OCI-M1 (cell line): ENCODE measurements at places on chromosomes 1 and 21.

- DNase-seq: no peak
Measured at GRCh38 chr1:222105861-222106260, 364.0 kb upstream of the DUSP10 start.

DNA sequence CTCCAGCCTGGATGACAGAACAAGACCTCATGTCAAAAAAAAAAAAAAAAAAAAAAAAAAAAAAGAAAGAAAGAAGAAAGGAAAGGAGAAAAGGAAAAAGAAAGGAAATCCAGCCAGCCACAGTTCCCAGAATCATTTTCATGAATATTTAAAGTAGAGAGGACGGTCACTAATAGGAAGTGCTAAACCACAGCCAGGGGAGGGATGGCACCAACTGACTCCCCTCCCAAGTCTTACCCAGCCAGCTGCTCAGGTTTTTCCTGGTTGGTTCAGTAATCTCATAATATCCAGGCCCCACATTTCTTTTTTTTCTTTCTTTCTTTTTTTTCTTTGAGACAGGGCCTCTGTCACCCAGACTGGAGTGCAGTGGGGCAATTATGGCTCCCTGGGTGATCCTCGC lies 63.9 kb upstream of the AK4 start:
- peak; percentile 17 for DNase-seq

GRCh38 chr1:203126151-203126865 lies 1.2 kb upstream of the ADORA1 start:
- DNase-seq: peak; percentile 50

- no peak for DNase-seq
Measured at GRCh38 chr21:27803571-27803970, 836.7 kb upstream of the ADAMTS5 start.

DNA sequence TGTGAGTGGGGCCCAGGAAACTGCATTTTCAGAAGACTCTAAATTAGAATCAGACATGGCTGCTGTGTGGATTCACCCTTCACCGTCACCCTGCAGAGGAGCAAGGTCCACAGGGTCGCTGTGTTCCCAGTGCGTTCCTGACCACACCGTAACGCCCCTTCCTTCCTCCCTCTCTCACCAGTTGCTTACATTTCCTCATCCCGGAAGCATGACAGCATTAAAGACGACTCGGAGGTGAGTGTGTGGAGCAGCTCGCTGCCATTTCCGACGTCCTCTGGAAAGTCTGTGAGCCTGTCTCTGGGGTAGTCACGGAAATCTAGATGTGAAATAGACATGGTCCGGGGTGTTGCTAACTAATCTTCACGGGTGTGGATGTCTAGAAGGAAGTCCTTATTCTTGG lies 45.9 kb downstream of the FAAP20 start:
- no peak for DNase-seq

DNA sequence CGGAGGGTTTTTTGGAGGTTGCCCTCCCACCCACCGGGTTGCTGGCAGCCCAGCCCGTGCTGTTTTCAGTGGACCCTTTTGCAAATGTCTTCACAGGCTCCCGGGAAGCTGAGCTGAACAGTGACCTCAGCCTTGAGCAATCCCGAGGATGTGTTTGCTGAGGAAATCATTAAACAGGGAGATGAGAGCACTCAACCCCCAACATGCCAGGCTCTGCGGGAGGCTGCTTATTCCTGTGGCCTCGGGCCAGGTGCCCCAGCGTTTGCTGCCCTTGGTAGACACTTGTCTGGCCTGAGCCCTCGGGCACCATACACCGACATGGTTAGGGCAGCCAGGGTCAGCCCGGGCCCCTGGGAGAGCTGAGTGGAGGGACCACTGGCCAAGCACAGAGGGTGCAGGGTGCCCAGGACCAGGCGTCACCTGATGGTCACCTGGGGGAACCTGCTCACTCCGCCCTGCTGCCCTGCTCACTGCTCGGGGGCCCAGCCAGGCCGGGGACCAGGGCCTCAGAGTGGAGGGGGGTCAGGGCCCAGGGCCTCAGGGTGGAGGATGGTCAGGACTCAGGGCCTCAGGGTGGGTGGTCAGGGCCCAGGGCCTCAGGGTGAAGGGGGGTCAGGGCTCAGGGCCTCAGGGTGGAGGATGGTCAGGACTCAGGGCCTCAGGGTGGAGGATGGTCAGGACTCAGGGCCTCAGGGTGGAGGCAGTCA lies 42.5 kb upstream of the POFUT2 start:
- no peak for DNase-seq

DNA sequence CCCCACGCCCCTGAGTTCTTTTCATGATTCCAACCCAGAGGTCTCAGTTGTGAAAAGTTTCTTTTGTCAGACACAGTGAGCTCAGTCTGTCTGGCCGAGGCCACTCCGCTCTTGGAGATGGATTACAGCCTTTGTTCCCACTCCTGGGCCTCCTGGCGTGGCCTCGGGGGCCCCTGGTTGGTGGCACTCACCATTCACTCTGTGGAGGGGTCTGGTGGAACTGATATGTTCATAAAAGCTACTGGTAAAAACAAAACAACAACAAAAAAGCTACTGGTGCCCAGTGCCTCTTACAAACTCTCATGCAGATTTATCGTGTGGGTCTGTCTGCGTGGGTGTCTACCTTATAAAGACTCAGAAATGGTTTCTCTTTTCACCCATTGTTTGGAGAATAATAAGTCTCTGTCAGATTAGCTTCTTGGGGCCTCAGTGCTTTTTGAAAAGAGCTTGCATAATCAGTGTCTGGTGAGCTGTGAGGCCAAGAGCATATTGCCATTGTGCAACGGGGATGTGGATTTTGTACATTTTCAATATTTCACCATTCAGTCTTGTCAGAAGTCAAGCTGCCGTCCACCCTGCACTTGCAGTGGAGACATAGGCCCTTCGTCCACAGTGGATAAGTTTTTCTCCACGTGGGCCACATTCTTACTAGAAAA lies 86.7 kb downstream of the GALNT2 start:
- peak; percentile 81 for DNase-seq

GRCh38 chr1:114114185-114115094 lies 39.2 kb downstream of the SYT6 start:
- DNase-seq: peak; percentile 21

DNA sequence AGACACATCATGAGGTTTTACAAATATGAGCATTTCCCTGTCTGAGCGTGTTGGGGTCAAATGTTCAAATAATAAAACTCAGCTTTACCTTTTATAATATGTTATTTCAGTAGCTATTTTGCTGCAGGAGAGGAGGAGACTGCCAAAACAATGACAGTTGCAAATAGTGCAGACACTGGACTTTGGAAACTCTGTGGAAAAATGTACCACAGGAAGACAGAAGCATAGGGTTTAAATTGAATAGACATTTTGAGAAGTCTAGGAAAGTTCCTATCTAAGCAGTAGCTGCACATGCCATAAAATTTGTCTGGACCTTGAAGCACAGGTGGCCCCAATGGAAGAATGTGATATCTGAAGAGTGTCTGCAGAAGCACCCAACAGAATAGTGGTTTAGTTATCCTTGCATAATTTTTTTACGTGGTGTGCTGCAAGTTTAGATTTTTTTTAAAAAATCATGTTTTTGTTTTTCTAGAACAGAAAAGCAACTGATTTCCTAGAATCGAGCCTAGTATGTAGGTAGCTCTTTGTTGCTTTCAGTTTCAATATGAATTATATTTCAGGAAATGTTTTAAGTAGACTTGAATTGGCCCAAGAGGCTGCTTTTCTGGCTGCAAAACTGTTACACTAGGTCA lies 14.0 kb upstream of the GBP5 start:
- peak; percentile 90 for DNase-seq

GRCh38 chr1:107874221-107874620 lies 90.8 kb downstream of the VAV3 start:
- no peak for DNase-seq

DNA sequence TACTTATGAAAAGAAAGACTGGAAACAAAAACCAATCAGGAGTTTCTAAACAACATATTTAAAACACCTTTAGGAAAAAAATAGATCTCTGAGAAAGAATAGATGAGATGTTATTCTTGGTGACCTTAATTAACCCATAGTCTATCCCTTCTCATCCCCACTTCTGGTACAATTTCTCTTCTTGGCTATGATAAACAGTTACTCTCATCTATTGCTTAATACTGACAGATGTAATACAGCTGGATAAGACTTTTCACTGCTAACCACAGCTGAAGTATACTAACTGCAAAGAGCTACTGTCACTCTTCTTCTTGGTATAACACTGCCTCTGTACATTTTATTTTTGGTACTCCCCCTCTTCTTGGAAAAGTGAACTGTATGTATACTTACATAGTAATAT lies 15.2 kb downstream of the EXTL2 start:
- peak; percentile 22 for DNase-seq

- DNase-seq: no peak
Measured at GRCh38 chr21:26753822-26754221, 91.4 kb downstream of the ADAMTS1 start.

DNA sequence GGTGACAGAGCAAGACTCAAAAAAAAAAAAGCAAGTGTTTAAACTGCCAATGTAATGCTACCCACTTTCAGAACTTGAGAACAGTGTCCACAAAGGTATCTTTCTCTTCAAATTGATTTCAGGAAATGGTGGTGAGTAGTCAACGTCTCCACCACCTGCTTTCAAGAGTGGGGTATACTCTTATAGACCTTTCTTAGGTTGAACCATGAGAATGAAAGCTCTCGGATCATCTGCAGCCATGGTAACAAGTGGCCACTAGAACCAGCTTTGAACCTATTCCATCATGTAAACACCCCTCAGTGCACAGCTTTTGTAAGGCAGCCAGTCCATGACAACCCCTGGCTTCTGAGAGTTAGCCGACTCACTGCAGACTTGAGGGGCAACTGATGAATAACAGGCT lies 107.4 kb downstream of the NTPCR start:
- no peak for DNase-seq
